ENCODE measurements at places on chromosomes 6 and 20.
A peak's percentile ranks its signal among the peaks of the same experiment; 100 is the strongest.

DNA sequence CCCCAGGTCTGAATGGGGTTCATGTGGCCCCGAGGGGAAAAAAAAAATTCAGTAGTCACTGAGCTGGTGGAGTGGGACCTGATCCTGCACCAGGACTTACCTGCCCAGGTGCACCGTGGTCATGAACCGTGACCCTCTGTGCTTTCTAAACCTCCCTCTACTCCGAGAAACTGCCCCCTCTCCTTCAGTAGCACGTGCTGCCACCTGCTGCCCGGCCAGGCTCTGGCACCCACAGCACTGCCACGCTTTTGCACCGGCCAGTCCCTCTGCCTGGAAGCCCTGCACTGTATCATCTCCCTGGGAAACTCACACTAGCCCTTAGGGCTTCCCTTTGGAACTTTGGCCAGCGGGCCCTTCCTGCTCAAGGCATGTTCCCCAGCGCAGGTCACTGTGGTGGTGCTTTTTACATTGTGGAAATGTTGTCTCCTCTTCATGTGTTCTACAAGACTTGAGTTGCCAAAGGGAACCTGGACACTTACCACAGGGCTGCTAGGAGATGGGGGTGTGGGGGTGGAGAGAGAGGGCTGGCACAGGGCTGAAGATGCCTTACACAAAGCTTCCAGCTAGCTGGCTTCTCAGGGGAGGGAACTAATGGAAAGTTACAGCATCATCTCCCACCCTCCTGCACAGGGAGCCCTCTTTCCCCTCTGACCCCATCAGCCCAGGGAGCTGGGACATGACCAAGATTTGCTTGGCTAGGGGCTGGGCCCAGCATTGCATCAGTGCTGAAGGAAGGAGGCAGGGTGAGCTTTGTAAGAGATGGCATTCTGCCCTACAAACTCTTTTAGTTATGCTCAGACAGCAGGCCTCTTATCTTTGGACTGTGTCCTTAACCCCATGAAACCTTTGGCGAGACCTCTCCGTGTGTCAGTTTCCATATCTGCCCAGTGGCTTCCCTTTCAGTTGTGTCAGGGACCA lies 2.5 kb upstream of the PTPRT start:
- no peaks in the 10 kb centered on the region for H3K36me3 ChIP-seq
- no peak for DNase-seq
- H3K4me1 ChIP-seq: peaks cover 16% of the 10 kb centered on the region
- H3K4me3 ChIP-seq: no peak overlapping the region
- H3K27me3 ChIP-seq: peaks cover 5% of the 10 kb centered on the region
- no peak overlapping the region for H3K27ac ChIP-seq

DNA sequence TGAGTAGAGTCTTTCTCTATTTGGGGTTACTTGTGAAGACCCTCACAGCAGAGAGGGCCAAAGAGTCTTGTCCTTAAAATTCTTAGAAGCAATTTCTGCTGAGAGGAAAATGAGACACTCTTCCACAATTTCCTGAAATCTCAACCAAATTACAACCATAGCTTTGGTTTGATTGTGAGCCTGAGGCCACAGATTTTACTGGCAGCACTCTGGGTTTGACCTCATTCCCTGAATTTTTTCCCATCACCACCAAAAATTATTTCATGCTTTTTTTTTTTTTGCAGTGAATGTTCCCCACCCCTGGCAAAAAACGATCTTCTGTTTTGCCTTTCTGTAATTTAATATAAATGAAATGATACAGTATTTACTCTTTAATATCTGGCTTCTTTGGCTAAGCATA lies 125.5 kb downstream of the THEMIS start:
- H3K4me1 ChIP-seq: no peaks in the 10 kb centered on the region
- no peak overlapping the region for H3K27ac ChIP-seq
- no peak for DNase-seq
- H3K36me3 ChIP-seq: no peaks in the 10 kb centered on the region
- H3K4me3 ChIP-seq: no peak overlapping the region

DNA sequence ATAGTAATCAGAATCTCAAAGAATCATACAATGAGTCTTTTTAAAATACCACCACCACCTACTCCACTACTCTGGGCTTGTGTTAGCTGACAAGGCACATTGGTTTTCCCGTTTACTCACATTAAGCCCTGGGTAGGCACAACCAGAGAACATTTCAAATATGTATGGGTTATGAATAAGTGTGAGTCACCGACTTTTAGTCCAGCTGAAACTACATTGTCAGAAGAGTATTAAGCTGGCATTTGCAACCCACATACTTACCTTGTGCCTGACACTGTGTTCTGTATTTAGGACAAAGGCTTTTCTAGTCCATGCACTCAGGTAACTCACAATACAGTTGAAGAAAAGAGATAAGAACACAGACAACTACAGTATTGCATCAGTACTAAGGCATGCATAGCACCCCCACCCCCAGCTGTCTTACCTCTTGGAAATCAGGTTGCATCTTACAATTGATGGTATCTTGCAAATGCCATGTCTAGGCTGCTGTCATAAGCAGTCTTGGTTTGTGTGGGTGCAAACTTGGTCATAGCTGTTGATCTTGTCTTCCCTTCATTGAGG lies 40.3 kb upstream of the AHI1 start:
- H3K4me3 ChIP-seq: no peak overlapping the region
- H3K36me3 ChIP-seq: no peaks in the 10 kb centered on the region
- no peak for DNase-seq
- H3K27me3 ChIP-seq: no peaks in the 10 kb centered on the region
- H3K4me1 ChIP-seq: no peaks in the 10 kb centered on the region
- H3K27ac ChIP-seq: no peak overlapping the region

DNA sequence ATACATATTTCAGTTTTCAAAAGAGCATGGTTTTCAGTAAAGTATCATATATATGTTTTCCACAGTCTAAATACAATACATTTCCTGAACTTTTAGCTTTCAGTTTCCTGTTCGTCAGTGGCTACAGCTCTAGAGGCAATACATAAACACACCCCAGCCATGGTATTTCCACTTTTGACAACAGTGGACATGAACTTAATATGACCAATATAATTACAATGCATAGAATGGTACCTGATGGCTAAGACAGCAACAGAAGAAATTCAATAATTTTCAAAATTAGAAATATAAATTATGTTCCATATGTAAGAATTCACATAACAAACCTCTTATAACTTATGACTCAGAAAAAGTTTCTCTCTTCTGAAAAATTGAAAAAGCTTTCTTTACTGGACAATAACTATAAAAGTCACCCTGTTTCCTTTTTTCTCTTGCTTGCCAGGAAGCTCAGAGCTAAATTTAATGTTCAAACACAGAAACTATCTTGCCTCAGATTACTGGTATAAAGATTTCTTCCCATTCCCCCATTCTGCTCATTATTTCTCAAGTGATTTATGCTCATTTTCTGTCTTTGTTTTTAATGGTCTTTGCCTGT lies 19.2 kb downstream of the FKBP5 start:
- no peaks in the 10 kb centered on the region for H3K4me1 ChIP-seq
- no peak for DNase-seq
- no peak overlapping the region for H3K4me3 ChIP-seq
- H3K36me3 ChIP-seq: peaks cover 8% of the 10 kb centered on the region

DNA sequence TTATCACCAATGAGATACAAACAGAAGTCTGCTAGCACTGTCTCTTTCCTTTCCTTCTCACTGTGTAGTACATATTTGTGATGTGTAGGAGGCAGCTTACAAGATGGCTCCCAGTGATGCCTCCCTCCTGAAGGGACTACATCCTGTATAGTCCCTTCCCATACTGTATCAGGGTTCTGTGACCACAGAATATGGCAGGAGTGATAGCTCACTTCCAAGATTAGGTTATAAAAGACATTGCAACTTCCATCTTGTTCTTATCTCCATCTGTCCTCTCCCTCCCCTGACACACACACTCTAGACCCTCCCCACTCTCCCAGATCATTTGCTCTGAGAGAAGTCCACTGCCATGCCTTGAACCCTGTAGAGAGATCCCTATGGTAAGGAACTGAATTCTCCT lies 38.0 kb downstream of the SESN1 start:
- DNase-seq: no peak
- no peaks in the 10 kb centered on the region for H3K4me1 ChIP-seq
- H3K4me3 ChIP-seq: no peak overlapping the region
- no peaks in the 10 kb centered on the region for H3K36me3 ChIP-seq

GRCh38 chr6:6818078-6818639 lies 229.6 kb downstream of the LY86 start:
- no peaks in the 10 kb centered on the region for H3K4me1 ChIP-seq
- no peak overlapping the region for H3K27ac ChIP-seq
- no peaks in the 10 kb centered on the region for H3K36me3 ChIP-seq
- DNase-seq: no peak

DNA sequence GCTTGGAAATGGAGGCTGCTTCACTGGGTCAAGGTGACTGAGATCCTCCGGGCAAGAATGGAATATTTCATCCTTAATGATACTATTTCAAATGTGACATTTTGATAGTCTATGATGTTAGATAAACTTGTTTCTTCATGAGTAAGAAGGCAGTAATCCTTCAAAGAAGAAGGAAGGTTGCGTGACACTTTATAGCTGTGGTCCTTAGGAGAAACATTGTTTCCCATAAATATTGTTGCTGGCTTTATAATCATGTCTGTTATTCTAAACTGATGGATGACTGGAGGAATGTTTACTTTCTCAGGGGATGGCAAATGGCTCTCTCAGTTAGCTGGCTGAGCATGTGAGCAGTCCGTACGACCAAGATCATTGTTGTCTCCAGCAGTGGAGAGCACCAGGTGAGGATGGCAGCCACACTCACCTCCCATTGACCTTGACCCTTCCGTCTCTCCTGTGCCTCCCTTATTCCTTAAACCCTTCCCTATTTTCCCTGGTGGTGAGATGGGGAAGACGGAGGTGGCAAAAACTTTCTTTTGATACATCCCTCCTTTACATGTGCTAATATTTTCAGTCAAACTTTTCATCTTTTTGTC lies 171.2 kb upstream of the OLIG3 start:
- no peak overlapping the region for H3K4me3 ChIP-seq
- H3K4me1 ChIP-seq: no peaks in the 10 kb centered on the region
- no peak overlapping the region for H3K27ac ChIP-seq

- H3K4me3 ChIP-seq: peak overlapping the region; percentile 60
- peak; percentile 82 for DNase-seq
- peak overlapping the region; percentile 90 for H3K27ac ChIP-seq
- no peaks in the 10 kb centered on the region for H3K27me3 ChIP-seq
- no peaks in the 10 kb centered on the region for H3K36me3 ChIP-seq
- no peaks in the 10 kb centered on the region for H3K4me1 ChIP-seq
Observed at GRCh38 chr20:11890331-11891076, 27.2 kb upstream of the BTBD3 start.

DNA sequence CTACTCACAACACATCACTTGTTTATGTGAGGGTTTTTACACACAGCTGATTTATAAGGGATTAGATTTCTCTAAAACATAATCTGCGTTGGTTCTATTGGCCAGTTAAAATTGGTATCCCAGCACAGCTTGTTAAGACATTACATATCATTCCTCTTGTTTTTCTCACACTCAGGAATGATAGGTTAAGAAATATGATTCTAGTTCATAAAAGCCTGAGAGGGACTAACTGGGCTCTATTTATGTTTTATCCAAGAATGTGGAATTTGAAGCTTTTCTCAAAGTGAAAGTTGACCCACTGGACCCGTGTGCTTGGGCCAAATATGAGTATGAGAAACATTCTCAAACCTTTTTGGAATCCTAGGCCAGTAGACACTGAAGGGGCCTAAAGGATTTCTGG lies 117.3 kb downstream of the TMEM170B start:
- H3K27me3 ChIP-seq: no peaks in the 10 kb centered on the region
- peaks cover 30% of the 10 kb centered on the region for H3K4me1 ChIP-seq
- H3K4me3 ChIP-seq: no peak overlapping the region
- no peak overlapping the region for H3K27ac ChIP-seq
- no peaks in the 10 kb centered on the region for H3K36me3 ChIP-seq

- DNase-seq: no peak
- no peaks in the 10 kb centered on the region for H3K27me3 ChIP-seq
- no peak overlapping the region for H3K4me3 ChIP-seq
- no peaks in the 10 kb centered on the region for H3K4me1 ChIP-seq
- no peaks in the 10 kb centered on the region for H3K36me3 ChIP-seq
Observed at GRCh38 chr6:13935190-13935880, 10.6 kb downstream of the RNF182 start.

DNA sequence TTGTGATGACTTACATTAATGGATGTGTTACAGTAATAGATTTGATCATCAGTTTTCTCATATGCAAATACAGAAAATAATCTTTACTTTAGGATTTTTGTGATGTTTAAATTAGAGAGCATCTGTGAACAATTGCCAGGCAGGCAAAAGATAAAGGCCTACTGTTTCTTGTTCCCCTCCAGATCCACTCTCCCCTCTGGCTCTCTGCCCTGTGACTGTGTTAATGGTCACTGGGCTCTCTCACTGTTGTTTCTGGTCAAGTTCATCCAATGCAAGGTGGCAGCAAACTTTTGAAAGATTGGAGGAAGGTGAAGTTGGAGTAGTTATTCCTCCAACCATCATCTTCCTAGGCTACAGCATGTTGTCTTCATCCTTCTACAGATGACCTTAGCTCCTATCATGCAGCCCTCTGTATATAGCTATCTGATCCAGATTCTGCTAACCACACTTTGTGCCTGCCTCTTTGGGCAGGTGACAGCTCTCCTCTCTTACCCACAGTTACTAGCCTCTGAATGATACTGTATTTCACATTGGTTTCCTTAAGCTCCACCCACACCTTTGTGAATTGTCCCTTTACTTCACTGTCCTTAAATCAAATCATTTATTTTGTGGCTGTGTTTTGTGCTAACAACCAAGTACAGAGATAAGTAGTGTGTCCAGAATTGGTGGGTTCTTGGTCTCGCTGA lies 48.9 kb upstream of the ARG1 start:
- H3K27me3 ChIP-seq: no peaks in the 10 kb centered on the region
- DNase-seq: no peak

GRCh38 chr6:168054765-168055560 lies 24.0 kb downstream of the FRMD1 start:
- no peak overlapping the region for H3K4me3 ChIP-seq
- peak overlapping the region; percentile 34 for H3K27ac ChIP-seq
- no peaks in the 10 kb centered on the region for H3K36me3 ChIP-seq
- H3K4me1 ChIP-seq: peaks cover 28% of the 10 kb centered on the region

- no peak for DNase-seq
- H3K4me3 ChIP-seq: no peak overlapping the region
- no peak overlapping the region for H3K27ac ChIP-seq
- no peaks in the 10 kb centered on the region for H3K36me3 ChIP-seq
- no peaks in the 10 kb centered on the region for H3K4me1 ChIP-seq
Observed at GRCh38 chr6:106609699-106610098, 19.6 kb downstream of the RTN4IP1 start.

GRCh38 chr20:63846128-63846771 lies 15.0 kb upstream of the ABHD16B start:
- peak overlapping the region; percentile 20 for H3K4me3 ChIP-seq
- no peaks in the 10 kb centered on the region for H3K27me3 ChIP-seq
- no peaks in the 10 kb centered on the region for H3K36me3 ChIP-seq
- H3K27ac ChIP-seq: peak overlapping the region; percentile 86
- DNase-seq: no peak

GRCh38 chr6:109853426-109853825 lies 124.7 kb upstream of the GPR6 start:
- no peaks in the 10 kb centered on the region for H3K27me3 ChIP-seq
- no peak for DNase-seq
- H3K4me1 ChIP-seq: no peaks in the 10 kb centered on the region
- H3K36me3 ChIP-seq: no peaks in the 10 kb centered on the region
- H3K4me3 ChIP-seq: no peak overlapping the region
- H3K27ac ChIP-seq: no peak overlapping the region

GRCh38 chr6:109095835-109096084 lies 453 bp downstream of the CEP57L1 start:
- peak overlapping the region; percentile 98 for H3K27ac ChIP-seq
- H3K4me3 ChIP-seq: peak overlapping the region; percentile 68
- DNase-seq: no peak
- no peaks in the 10 kb centered on the region for H3K27me3 ChIP-seq

All from right atrium auricular region (tissue), 2 donors.